ENCODE measurements at places on chromosomes 2 and 18.

DNA sequence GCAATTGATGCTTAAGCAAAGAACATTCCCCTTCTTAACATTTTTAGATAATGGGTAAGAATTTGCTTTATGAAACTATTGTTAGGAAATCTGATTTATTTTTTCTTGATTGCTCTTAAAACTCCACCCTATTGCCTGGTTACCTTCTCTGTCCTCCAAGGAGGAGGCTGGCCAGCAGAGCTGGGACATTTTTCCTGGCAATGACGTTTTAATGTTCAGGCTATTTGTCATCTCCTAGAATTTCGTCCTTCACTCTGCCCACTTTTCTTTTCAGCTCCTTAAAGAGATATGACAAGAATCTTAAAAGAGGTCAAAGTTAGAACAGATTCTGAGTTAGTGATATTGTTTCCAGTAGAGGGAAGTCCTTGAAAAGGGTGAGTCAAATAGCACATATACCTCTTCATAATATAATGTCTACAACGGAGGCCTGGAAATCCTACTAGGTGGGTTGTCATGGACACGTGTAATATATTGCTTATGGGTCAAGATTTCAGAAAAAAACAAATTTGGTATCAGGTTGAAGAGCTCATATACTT, 141.0 kb downstream of the CMPK2 start:
- DNase-seq: no peak

DNA sequence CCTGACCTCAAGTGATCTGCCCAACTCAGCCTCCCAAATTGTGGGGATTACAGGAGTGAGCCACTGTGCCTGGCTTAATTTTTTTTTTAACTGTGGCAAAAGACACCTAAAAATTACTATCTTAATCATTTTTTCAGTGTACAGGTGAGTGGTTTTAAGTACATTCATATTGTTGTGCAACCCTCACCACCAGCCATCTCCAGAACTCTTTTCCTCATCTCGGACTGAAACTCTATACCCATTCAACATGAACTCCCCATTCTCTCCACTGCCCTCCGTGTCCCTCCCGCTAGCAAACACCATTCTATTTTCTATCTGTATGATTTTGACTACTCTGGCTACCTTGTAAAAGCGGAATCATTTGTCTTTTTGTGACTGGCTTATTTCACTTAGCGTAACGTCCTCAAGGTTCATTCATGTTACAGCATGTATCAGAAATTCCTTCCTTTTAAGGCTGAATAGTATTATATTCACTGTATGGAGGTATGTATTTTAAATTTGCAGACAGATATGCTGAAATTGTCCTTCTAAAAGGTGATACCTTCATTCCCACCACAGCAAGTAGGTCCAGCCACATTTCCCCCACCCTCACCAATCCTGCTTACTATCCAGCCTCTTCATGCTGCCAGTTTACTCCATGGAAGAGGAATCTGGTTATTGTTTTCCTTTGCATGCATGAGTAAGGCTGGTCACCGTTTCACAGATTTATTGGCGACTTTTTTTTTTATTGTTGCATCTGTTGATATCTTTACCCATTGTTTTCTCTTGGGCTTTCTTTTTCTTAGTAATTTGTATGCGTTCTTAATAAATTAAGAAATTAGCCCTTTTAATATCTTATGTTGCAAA, 40.6 kb upstream of the ANXA4 start:
- DNase-seq: no peak

DNA sequence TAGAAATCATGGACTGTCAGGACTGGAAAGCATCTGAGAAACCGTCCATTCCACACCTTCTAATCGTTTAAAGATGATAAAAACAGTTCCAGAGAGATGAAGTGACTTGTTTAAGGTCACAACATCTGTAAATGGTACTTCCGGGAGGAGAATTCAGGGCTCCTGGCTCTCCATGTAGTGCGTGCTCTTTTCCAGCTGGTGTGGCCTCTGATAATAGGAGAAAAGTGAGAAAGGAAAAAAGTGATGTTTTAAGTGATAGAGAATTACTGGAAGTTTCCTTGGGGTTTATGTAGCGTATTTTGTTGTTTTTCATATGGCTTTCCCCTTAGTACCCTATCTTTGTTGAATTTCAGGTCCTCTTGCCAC, 663 bp downstream of the C2orf49 start:
- no peak for DNase-seq

- no peak for DNase-seq
Measured at GRCh38 chr2:168997118-168997521, 34.0 kb downstream of the ABCB11 start.

- DNase-seq: no peak
Measured at GRCh38 chr2:240952496-240953246, 45.7 kb upstream of the SNED1 start.

DNA sequence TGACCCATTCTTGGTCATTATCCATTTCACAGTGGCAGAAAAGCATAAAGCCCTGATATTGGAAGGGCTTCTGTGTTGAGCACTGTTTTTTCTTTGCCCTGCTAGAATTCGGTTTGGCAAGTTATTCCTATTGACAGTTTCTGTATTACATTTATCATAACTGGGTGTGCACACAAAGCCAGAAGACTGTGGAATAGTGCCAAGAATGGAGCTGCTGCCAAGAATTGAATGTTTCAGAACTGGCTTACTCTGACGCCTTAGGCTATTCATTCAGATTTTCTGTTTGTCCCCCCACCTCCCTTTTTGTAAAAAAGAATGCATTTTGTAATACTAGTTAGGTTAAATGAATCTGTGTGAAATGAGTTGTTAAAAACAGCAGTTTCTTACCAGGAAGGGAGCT, 12.7 kb downstream of the KDM3A start:
- no peak for DNase-seq
